ENCODE measurements at places on chromosomes 2 and 18.
A peak's percentile ranks its signal among the peaks of the same experiment; 100 is the strongest.

DNA sequence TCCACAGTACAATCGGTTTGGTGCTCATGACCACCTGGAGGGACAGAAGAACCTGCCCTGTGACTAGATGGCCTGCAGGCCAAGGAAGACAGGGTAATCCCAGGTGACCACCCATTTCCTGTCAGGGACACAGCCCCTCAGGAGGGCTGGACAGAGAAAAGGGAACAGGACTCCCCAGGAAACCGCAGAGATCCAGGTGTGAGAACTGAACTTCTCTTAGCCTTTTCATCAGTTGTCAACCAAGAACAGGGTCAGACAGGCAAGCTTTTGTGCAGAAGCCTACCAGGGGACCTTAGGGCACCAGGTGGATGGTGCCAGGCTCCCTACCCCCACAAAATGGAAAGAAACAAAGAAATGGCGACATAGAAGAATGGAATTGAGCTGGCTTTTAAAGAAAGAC is 132.3 kb downstream of the HDAC4 start:
- no peak for DNase-seq

DNA sequence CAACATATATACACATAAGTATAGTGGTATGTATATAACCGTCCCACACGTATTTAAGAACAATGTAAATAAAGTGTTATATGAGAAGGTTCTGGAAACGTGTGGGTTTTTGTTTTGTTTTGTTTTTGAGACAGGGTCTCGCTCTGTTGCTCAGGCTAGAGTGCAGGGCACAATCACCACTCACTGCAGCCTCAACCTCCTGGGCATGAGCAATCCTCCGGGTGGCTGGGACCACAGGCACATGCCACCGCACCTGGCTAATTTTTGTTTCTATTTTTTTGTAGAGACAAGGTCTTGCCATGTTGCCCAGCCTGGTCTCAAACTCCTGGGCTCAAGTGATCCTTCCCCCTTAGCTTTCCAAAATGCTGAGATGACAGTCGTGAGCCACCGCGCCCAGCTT is 6.2 kb downstream of the ADAM17 start:
- no peak for DNase-seq

GRCh38 chr2:74191596-74192380 is 6.6 kb upstream of the MTHFD2 start:
- DNase-seq = no peak

DNA sequence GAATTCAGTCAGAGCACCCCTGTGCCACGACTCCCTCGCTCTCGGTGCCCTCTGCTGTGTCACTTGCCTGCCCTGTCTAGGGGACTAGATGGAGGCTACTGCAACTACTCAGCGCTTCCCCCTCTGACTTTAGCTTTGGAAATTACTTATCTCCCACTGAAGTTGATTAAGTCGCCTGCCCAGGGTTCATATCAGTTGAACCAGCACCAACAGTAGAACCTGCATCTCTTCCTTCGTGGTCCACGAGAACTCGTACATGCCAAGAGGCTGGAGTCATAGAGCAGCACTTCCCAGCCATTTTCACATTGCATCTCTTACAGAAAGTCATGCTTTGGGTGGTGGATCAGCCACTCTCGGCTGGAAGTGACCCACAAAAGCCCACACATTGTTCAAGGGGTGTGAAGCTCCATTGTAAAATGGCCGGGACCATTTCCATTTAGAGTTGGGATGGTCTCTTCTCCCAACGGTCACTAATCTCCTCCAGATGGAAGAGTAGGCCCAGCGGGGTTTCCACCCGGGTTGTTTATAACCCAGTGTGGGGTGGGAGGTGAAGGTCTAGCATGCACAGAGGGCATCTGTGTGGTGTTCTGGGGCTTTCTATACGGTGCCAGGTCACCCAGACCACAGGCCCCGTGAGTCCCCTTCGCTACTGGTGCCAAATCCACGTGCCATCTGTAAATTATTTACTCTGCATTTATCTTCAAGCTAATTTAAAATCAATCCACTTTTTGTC is 38.0 kb downstream of the STEAP3 start:
- DNase-seq = no peak

GRCh38 chr2:156405586-156405985 is 30.6 kb upstream of the GPD2 start:
- DNase-seq = peak; percentile 30

GRCh38 chr2:194289712-194290346 is 1367.2 kb upstream of the SLC39A10 start:
- no peak for DNase-seq

GRCh38 chr2:27773959-27774358 is 2.4 kb downstream of the MRPL33 start:
- no peak for DNase-seq

GRCh38 chr2:160062292-160063005 is at the start of gene PLA2R1:
PLA2R1 (minus strand) TSS chr2:160062615; CDS start chr2:160062403, 212 bp downstream.
- peak; percentile 45 for DNase-seq

DNA sequence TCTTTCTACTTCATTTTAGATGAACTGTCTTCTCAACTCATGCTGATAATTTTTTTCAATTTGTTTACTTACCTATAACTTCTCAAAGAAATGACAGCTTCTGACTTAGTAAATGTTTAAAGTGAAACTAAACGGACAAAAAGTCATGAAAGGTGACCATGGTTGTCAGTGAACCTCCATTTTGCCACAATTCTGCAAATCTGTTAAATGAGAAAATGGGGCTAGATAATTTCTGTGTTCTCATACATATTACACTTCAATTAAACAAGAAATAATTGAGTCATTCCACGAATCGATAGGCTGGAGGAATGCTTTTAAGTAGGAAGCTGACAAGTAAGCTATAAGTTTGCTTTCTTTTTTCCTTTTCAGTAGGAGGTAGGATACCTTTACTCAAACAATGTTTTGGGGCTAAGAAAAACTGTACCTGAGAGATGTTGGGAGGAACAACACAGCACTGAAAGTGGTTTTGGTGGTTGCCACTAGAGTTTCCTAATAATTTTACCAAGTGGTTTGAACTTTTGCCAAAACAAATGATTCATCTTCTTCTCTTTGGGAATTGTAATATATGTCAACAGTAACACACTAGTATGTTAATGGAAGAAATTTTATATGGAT is 17.1 kb downstream of the DYNAP start:
- DNase-seq = no peak

- no peak for DNase-seq
These were observed 99.1 kb upstream of the NEUROD1 start for GRCh38 chr2:181779288-181780021.

GRCh38 chr2:182914852-182915251 is 48.4 kb upstream of the FRZB start:
- DNase-seq = no peak

GRCh38 chr18:75105551-75106254 is 103.2 kb downstream of the PTGR3 start:
- DNase-seq = no peak

DNA sequence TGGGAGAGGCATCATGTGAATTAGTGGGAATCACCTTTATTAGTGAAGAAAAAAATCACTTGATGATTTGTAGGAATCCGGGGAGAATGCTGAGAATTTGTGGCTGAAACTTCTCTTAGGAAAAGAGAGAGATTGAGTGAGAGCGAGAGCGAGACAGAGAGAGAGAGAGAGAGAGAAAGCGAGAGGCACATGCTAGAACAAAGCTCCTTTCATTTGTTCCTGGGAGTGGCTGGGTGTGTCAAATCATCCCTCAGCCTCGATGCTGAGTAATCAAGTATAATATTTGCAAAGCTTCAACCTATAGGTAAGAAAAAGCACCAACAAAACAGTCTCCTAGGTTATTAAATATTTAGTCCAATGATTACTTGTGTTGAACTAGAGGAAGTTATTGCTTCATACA is 4.4 kb upstream of the SERPINB5 start:
- DNase-seq = no peak

DNA sequence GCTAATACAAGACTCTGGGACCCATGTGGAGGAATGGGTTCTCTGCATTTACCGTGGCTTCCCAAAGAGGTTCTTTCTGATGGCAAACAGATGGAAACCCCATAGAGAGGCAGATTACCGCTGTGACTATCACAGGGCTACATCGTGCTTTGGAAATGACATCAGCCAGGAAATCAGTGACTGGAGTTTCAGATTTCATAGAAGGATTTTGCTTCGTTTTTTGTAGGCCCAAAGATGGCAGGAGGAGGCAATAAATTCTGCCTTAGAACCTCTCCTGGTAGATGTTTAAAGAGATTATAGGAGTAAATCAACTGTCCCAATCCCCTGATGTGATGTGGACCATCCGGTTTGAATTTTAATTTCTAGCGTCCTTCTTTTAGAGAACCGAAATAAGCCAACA is 214.1 kb downstream of the AGPS start:
- DNase-seq = no peak

DNA sequence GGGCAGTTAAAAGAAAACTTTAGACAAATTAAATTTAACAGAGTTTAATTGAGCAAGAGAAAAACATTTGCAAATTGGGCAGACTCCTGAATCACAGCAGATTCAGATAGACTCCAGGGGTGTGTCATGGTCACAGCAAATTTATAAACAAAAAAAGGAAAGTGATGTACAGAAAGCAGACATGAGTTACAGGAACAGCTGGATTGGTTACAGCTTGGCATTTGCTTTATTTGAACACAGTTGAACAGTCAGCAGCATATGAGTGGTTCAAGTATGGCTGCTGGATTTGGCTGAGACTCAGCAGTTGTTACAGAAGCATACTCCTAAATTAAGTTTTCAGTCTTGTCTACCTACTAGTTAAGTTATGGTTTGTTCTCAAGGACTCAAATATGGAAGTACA is 82.3 kb upstream of the NYAP2 start:
- DNase-seq = no peak

GRCh38 chr2:58798676-58799208 is 557.6 kb upstream of the FANCL start:
- no peak for DNase-seq

DNA sequence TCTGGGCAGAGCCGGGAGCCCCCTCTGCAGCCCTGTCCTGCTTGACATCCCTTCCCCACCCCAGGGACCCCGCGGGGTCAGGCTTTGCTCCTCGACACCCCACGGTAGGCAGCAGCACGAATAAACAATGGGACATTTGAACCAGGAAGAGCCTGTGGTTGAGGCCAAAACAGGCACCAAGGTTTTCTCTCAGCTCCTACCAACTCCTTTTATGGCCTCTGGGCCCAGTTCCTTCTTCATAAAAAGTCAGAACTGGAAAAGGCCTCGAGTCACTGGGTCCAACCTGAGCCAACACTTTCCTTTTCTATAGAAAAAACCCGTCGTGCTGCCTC is 20.6 kb downstream of the TEX44 start:
- peak; percentile 73 for DNase-seq

DNA sequence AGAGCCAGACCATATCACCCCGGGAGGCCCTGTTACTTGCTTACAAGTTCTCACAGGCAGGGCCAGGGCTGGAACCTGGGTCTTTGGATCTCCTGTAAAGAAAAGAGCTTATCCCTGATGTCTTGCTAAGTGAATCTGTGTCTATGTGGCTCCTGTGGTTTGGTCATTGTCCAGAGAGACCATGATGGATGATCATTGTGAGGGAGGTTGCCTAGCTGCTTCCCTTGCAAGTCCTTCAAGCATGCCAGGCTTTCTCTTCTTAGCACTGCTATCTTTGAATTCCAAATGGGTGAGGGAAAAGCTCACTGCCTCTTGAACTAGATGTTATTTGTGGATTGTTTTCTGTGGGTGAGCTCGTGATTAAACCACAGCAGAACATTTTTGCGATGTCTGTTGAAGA is 151.6 kb downstream of the FSHR start:
- DNase-seq = no peak

GRCh38 chr18:61831071-61831470 is 61.7 kb downstream of the RNF152 start:
- DNase-seq = no peak

DNA sequence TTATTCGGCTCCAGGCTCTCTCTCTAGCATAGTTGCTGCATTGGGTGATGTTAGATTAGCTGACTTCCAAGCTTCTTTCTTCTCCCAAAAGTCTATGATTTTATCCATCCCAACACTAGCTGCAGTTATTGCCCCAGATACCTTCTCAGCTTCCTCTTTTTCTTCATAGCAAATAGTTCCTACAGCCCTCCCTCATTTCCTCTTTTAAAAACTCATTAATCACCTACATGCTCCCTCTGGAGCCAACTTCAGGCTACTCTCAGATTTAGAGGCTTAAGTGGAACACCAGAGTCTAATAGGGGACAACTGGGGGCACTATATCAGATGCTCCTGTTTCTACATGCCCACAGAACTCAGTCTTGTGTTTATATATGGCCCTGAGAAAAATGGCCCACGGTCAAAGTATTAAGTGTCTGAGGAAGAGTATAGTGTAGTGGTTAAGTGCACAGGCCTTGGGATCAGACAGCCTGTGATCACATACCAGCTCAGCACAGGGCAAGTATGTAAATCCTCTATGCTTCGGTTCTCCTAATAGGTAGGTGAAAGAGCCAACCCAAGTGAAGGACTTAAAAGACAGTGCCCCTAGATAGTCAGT is 241.9 kb upstream of the SLC14A2 start:
- no peak for DNase-seq

- peak; percentile 30 for DNase-seq
These were observed 5.7 kb upstream of the SNED1 start for GRCh38 chr2:240992572-240993291.

GRCh38 chr2:62309465-62310091 is 113.7 kb downstream of the B3GNT2 start:
- DNase-seq = no peak

- DNase-seq = no peak
These were observed 70.4 kb downstream of the IL1R2 start for GRCh38 chr2:102061962-102062795.
